ENCODE measurements at places on chromosomes 12 and 14.

DNA sequence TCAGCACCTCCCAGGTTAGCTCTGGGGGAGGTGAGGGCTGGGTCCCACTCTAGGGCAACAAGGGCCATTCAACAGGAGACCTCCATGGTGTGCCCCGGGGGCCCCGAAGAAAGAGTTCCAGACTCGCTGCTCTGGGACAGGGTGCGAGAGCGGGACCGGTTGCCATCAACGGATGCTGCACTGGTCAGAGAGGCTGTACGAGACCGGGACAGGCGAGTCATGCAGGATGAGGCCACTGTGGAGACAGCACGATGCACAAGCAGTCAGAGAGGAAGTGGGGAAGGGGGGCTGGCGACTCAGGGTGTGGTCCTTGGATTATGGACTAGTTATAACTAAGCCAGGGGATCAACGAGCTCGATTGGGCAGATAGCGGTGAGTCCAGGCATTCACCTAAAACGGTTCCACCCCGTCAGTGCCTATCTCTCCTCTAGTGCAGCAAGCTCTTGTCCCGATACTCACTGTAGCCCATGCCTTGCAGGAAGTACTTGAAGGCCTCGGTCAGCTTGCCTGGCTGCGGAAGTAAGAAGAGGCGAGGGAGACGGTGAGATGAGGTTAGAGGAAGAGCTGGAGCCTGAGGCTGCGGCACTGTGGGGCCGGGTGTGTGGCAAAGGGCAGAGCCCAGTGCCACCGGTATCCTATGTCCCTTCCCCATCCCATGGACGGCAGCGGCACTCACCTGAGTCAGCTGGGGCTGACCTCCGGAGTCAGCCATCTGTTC, 7.2 kb downstream of the NDRG2 start:
- no peak for DNase-seq

GRCh38 chr12:121590476-121591143, 9.8 kb upstream of the KDM2B start:
- peak; percentile 56 for DNase-seq

GRCh38 chr12:92338671-92339070, 193.0 kb upstream of the BTG1 start:
- DNase-seq = no peak

DNA sequence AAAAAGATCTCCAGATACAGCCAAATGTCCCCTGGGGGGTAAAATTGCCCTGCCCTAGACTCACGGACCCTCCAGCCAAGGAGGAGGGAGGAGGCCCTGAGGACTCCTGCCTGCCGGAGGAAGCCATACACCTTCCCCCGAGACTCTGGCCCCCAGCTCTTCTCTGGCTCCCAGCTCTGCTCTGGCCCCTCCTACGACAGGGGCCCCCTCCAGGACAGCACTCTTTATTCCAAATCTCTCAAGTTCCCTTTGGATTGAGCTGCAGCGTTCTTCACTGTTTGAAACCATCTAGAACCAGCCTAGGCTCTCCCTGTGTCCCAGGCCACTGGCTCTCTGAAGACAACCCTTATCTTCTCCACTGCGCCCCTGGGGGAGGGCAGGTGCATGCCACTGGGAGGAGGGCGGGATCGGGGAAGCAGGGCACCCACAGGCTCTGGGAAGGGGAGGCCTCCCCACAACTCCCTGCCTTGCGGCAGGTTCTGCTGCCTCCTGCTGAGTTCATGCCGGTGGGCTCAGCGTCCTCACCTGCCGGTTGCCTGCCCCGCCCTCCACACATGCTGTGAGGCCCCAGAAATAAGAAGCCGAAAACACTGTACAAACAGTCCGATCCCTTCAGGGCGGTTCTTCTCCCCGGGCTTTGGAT, 112.7 kb downstream of the DICER1 start:
- no peak for DNase-seq

DNA sequence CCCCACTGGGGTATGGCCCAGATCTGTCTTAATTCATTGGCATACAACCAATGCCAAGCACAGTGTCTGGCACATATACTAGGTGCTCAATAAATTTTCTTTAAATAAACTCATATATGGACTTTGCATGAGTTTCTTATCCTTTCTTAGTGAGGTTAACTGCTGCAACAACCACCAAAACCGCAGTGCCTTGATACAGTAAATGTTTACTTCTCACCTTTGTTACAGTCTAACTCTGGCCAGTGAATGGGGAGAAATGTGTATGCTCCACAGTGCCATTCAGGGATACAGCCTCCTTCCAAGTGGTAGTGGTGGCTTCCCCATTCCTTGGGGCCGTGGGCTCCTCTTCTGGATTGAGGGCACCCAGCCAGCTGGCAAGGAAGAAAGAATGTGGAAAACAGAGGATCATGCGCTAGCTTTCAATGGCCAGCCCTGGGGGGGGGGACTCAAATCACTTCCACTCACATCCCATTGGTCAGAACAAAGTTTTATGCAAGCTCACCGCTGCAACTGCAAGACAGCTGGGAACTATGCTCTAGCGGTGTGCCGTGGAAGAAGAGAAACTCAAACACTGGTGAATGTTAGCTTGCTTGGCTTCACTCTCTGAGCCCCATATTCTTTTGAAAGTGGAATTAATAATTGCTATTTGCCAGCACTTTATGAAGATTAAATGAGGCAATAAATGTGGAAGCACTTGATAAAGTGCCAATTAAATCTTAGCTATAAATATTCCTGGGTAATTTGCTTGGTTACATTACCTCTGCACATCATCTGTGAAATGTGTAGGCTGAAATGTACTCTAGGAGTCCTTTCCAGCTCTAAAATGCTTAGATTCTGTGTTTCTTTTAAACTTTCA, 51.0 kb upstream of the SOCS2 start:
- no peak for DNase-seq

- no peak for DNase-seq
These were observed 162.6 kb upstream of the LRIG3 start for GRCh38 chr12:59082952-59083351.

GRCh38 chr12:82803201-82803600, 116.5 kb downstream of the TMTC2 start:
- DNase-seq = no peak

DNA sequence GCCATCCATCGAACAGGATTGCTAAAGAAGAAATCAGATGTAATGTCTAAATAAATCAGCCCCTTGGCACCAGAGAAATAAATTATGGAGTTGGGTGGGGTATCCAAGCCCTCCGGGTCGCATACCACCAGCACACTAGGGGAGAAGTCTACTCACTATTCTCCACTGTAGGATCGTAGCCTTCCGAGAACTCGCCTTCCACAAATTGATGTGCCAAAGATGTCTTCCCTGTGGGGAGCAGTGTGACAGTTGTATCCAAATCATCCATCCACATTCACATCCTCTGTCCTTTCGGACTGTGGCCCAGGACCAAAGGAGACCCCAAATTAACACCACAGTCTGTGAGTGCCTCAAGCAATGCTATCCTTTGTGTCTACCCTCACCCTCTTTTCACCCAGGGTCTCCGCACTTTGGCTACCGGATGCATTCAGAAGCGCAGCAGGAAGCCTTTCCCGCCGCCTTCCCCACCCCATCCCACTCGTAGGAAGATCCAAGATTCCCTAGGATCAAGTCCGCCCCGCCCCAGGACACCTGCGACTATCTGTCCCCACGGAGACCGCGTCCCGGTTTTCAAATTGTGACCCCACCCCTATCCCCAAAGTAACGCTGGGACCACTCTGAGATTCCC, 786 bp downstream of the RHEBL1 start:
- DNase-seq = no peak

DNA sequence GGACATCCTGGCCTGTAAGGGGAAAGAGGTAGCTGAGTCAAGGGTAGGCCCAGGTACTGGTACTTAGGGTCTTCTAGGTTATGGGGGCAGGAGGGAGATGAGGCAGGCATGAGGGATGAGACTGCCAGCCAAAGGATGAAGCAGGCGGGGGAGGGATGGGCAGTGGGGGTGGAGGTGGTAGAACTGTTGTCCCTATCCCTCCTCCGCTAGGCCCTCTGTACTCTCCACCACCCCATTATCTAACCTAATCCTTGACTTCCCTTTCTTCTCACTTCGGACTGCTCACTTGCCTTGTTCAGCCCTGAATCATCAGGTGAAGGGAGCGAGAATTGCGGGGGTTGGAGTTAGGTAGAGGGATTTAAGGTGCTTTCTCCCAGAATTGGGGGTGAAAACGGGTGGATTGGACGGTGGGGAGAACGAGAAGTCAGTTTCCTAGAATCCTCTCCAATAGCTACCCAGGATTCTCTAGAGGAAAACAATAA, 562 bp downstream of the PAN2 start:
- no peak for DNase-seq

GRCh38 chr12:39186744-39187143, 256.2 kb downstream of the KIF21A start:
- DNase-seq = no peak

DNA sequence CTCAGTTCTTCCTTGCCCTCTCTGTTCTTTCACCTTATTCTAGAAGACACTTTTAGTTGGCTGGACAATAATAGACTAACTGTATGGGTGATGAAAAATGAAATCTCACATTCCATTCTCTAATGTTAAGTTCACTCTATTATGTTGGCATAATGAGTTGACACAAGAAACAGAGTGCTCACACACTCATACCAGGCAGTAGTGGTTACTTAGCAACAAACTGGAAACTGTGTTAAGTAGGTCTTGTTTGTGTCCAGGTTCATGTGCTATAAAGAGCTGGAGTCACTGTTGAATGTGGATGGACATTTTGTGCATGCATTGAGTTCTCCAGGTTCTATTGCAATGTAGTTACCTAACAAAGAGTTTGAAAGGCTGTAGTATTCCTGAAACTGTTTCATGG, 16.9 kb upstream of the PPP4R4 start:
- no peak for DNase-seq
